ENCODE measurements at places on chromosomes 6 and 20.

DNA sequence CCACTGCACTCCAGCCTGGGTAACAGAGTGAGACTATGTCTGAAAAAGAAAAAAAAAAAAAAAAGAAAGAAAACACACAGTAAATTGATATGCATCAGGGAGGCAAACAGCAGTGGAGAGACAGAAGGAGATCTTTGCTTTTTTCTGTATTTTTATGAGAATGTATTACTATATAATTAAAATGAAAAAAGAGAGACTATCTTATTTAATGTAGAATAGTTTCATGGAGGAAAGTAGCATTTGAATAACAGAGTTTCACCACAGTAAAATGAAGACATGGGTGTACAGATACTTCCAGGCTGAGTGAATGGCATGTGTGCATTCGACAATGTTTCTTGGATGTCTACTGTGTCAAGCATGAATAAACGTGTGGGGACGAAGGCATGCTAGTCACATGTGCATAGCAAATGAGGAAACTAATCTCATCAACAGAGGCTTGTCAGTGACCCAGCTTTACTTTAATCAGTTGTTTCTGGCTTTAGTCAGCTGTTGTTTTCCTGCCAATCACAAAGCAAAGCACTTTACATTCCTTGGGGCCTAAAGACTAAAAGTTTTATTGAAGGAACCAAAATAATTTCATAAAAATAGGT lies 55.5 kb upstream of the ARMH2 start:
- DNase-seq = no peak

GRCh38 chr6:57072108-57072507 lies 17.9 kb upstream of the ZNF451 start:
- no peak for DNase-seq

DNA sequence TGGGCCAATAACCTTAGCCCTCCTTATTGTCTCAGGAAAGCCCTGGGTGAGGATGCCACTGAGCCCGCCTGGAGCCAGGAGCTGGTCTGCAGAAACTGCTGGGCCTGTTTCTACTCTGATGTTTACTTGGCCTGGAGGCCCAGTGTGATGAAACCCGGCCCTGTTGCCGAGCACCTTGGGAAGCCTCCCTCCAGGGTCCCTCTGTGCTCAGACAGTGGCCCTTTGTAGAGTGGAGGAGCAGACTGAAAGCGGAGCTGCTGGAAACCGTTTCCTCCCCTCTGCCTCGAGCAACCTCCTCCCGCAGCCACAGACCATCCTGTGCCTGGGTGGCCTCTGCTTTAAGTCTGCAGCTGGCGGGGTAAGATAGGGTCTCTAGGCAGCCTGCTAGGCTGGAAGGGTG lies 84.1 kb upstream of the EPB41L1 start:
- no peak for DNase-seq

DNA sequence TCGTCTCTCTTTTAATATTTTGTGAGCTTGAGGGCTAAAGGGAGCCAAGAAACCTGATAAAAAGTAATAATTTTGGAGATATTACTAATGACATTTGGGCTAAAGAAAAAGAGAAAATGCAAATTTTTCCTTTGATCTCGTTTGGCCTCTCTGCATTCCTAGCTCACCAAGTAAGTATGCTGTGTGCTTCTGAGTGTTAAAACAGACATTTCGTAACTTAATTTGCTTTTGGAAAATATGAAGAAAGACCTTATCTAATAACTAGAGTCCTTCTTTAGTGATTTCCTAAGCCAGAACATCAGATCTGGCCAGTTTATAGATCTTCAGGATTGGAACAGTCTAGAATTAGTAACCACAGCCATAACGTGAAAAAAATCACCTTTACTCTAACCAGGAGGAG lies 872.9 kb upstream of the SLC35B3 start:
- DNase-seq = no peak

GRCh38 chr6:109221543-109222195 lies 126.4 kb downstream of the CEP57L1 start:
- no peak for DNase-seq

- DNase-seq = no peak
Observed at GRCh38 chr6:104638841-104639290, 220.9 kb downstream of the HACE1 start.

GRCh38 chr6:2960935-2961334 lies 10.4 kb downstream of the SERPINB6 start:
- no peak for DNase-seq

All from T-helper 17 cell (primary cell).